ENCODE measurements at places on chromosomes 16 and 17.

- no peak for DNase-seq
These were observed 27.1 kb upstream of the SCNN1B start for GRCh38 chr16:23274968-23275367.

GRCh38 chr16:85735225-85735635 is 15.7 kb downstream of the C16orf74 start:
- DNase-seq = no peak

DNA sequence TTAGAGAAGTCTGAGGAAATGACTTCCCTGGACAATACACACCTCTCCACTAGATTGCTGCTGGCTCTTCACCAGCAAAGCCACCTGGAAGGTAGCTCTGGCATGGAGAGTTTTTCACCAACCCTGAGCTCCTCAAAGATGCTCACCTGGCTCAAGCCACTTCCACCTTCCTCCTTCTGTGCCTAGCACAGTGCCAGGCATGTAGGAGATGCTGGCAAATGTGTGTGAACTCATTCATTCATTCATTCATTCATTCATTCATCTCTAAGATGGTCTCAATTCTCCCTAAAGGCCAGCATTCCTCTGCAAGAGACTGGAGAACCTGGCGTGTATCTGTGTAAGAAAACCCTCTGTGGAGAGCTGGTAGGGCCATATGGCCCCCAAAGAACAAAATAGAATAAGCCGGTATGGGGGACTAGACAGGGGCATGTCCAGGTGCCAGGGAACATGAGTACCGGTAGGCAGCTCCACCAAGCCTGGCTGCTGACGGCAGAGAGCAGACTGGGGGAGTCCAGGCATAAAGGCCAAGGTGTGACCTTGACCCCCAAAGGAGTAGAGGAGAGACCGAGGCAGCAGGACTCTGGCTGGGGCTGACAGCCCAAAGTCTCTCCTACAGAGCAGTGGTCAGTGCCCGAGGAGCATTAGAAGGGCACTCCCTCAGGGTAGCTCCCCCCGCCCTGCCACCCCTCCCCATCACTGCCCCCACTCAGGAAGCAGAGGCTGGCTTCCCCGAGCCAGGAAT is 132.2 kb upstream of the TNRC6C start:
- DNase-seq = no peak

DNA sequence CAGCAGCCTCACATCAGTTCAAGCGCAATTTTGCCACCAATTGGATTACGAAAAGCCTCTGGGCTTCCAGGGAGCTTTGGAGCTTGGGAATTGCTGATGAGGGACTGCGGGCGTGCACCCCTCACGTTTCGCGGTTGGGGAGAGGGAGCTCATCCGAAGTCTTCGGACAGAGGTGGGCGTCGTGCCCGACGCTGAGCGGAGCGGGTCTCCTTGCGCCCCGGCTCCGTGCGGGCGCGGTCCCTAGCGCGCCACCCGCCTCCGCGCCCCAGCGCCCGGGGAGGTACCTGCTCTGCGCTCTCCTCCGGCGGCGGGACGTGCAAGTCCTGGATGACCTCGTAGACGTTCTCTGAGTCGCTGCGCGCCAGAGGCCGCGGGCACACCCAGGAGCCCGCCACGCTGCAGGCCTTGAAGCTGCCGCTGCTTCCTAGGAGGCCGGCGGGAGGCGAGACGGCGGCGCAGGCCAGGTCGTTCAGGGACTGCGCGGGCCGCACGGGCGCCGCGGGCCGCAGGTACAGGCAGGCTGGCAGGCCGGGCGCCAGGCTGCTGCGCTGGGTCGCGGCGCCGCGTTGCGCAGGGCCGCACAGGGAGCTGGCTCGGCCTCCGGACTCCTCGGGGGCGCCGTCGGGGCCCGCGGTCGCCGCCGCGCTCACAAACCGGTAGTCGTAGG is 3.2 kb downstream of the ARHGAP27 start:
- no peak for DNase-seq

DNA sequence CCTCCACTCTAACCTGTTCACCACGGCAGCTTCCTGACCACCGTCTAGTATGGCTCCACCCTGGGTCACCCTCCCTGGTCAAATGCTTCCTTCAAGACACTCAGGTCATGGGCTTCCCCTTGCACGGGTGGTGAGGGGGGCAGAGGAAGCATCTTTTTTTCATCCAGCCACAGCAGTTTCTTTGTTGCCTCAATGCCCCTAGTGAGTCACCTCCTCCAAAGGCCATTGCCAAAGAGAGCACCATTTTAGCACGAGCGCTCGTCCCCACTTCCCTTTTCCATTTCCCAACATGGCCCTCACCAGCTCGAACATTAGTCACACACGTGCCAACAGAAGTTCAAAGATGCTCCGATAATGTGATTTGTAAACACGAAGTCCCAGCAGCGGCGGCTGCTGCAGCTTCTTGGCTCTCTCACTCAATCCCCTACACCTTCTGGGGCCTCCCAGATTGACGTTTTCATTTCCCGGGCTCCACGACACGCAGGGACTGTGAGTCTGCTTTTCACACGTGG is 134.6 kb downstream of the GAS7 start:
- DNase-seq = no peak

GRCh38 chr16:57500578-57501111 is 14.4 kb upstream of the DOK4 start:
- no peak for DNase-seq

GRCh38 chr17:8846768-8847211 is 20.7 kb downstream of the PIK3R6 start:
- DNase-seq = no peak

GRCh38 chr16:90053902-90054500 is 23.1 kb downstream of the PRDM7 start:
- DNase-seq = no peak

DNA sequence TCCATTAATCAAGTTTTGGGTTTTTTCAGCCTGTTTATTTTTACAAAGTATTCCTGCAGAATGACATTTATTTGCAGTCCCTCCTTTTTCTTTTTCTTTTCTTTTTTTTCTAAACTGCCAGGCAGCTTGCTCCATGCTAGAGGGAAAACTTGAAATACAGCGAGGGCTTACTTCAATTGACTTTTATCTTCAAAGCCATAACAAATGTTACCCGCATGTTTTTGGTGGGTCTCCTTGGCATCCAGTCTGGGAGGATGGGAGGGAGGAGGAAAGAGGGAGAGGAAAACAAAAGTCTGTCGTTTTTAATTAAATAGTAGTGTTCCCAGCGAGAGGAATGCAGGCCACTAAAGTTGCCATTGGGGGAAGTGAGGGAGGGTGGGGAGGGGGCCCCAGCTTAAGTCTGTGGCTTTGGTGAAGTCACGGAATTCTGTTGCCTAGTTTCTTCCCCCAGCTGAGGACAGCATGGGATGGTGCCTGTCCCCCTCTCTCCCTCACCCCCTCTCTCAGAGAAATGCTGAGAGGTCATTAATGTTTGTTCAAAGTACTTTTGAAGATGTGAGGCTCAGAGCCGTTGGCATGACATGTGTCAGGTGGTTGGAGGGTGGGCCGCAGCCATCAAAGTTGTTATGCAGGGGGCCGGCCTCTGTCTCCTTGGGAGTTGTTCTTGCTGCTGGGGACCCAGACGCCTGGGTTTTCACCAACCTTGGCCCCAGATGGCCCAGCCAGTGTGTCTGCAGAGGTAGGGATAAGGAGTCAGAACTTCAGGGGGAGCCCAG is 2.9 kb downstream of the NKD1 start:
- DNase-seq = no peak

DNA sequence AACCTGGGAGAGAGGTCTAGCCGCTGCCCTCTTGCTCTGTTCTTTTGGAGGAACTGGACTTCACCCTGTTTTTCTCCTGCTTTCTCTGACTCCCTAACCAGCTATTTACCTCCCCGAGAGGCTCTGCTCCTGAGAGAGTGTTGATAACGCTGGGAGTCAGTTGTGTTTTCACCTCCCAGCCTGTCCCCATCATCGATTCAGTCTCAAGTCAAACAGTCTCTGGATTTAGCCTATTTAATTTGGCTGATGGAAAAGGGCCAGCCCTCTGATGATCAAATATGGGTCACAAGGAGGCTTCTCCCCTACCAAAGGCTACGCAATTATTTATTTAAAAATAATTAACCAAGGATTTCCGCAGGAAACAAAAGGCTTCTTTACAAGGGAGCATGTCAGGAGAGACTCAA is 31.8 kb downstream of the HNF1B start:
- no peak for DNase-seq

DNA sequence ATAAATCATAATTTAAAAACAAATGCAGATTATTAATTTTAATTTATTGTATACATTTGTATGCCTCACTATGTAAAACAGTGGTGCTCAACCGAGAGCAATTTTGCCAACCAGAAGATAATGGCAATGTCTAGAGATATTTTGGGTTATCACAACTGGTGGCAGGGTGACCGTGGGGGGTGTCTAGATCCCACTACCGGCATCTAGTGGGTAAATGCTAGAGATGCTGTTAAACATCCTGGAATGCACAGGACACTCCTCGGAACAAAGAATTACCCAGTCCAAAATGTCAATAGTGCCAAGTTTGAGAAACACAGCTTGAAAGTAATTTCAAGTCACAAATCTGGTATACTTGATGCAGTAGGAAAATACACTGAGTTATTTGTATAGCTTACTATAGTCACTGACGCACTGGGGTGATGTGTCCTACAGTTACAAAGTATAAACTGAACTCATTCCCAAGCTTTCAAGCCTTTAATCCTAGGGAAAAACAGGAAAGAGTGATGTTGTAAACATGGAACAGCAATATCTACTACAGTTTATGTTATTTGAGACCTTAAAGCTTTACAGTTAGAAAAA is 133.5 kb downstream of the BRIP1 start:
- DNase-seq = no peak

- no peak for DNase-seq
These were observed 5.7 kb downstream of the ENO3 start for GRCh38 chr17:4956493-4957061.

DNA sequence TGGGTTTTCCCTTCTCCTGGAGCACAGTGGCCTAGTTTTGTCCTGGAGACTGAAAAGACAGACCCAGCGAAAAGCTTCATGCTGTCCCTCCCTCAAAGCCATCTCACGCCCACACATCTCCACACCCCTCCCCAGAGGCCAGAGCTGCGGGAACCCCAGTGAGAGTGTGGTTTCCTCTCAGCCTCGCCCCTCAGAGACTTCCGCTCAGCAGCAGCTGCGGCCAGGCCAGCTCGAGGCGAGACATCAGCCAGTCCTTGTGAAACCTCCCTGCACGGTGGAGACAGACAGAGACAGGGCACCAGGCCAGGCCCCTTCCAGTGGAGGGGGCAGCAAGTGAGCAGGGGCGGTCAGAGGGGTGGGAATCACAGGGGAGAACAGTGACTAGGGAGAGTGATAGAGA is 77.0 kb upstream of the TNRC6C start:
- peak; percentile 80 for DNase-seq

DNA sequence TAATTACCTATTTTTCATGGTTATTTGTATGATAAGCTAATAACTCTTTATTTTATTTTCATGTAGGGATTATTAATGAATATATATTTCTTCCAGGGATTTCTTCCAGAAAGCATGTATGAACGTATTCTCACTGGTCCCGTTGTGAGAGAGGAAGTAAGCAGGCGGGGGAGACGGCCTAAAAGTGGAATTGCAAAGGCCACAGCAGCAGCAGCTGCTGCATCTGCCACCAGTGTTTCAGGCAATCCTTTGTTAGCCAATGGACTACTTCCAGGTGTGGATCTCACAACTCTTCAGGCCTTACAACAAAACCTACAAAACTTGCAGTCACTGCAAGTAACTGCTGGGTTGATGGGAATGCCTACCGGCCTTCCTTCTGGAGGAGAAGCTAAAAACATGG is 110.3 kb upstream of the RBL2 start:
- DNase-seq = no peak

- no peak for DNase-seq
These were observed 4.5 kb downstream of the GSG1L start for GRCh38 chr16:28058839-28059589.

DNA sequence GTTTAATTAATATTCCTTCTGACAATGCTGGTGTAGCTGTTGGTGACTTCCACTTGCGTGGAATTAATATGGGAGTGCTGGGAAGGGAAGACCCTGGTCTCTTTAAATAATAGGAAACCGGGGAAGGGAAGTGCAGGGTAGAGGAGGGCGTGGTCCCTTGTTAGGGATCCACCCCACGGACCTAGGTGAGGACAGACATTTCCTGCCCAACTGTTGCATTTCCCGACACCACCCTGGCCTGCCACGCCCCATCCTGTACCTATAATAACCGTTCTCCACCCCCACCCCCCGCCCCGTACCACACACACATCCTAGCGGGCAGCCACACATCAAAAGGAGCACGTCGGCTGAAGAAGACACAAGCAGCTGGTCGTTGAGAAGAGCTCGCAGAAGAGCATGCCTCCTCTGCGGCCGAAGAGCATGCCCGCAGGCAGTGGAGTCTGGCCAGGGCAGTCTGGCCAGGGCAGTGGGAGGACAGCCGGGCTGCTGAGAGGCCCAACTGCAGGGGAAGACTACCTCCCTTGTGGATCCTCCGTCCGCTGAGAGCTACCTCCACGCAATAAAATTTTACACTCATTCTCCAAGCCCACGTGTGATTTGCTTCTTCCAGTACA is 36.8 kb upstream of the MMD start:
- no peak for DNase-seq

Data from KG1 (cell line).